Activated T-cell treated with anti-CD3 and anti-CD28 coated beads, Interleukin-2, amount 50 U/mL, for 4 hours (primary cell): ENCODE measurements at places on chromosomes 5 and 9. TPM values are rescaled to one million over a fixed set of nuclear protein-coding genes. Genes with fewer than 3 reads are reported as not detected.

Gene PCDH1
- total RNA-seq: 0.05 TPM

Gene NREP
- total RNA-seq: 16.0 TPM

GRCh38 chr5:658103-658502, 35.0 kb downstream of the TPPP start:
- DNase-seq: no peak

DNA sequence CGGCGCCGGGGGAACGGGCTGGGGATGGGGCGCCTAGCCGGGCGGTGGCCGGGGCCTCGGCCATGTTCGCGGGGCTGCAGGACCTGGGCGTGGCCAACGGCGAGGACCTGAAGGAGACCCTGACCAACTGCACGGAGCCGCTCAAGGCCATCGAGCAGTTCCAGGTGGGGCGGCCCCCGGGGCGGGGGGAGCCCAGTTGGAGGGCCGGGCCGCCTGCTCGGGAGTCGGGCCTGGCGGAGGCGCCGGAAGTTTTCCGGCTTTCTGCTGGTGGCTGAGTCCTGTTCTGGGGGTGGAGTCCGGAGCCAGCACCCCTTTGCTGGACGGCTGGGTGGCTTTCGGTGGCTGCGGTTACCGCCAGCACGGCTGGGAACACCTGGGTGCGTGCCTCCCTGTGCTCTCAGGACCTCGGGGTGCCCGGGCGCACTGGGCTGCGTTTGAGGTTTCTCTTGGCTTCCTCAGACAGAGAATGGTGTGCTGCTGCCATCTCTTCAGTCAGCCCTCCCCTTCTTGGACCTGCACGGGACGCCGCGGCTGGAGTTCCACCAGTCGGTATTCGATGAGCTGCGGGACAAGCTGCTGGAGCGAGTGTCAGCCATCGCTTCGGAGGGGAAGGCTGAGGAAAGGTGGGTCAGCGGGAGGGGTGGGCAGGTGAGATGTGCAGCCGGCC, 454 bp downstream of the NELFB start:
- no peak for DNase-seq

DNA sequence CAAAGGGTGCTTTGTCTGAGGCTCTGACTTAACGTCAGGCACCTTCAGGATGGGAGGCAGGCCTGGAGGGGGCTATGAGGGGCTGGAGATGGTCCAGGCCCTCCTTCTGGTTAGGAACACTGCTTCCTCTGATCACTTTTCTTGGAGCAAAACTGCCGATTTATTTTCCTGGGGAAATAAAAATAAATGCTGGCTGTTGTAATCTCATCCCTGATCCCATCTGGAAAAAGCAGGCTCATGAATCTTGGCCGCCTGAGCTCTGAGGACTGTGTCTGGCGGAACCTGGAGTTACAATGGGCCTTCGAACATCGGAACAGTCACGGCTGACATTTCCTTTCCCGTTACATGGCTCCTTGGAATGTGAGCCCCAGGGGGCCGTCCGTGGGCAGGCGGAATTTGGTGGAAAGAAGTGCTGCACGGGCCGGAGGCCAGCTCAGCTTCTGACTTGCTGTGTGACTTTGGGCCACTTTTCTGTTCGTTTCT, 157.8 kb downstream of the RGS3 start:
- no peak for DNase-seq

Gene PTPRD
- 0.49 TPM for total RNA-seq

Gene CCDC187
- not detected for total RNA-seq

GRCh38 chr9:89640801-89641200, 36.0 kb downstream of the GADD45G start:
- no peak for DNase-seq

- no peak for DNase-seq
Measured at GRCh38 chr5:139335811-139336210, 5.8 kb upstream of the PAIP2 start.

- DNase-seq: no peak
Measured at GRCh38 chr9:131262327-131263032, 13.8 kb downstream of the FAM78A start.

DNA sequence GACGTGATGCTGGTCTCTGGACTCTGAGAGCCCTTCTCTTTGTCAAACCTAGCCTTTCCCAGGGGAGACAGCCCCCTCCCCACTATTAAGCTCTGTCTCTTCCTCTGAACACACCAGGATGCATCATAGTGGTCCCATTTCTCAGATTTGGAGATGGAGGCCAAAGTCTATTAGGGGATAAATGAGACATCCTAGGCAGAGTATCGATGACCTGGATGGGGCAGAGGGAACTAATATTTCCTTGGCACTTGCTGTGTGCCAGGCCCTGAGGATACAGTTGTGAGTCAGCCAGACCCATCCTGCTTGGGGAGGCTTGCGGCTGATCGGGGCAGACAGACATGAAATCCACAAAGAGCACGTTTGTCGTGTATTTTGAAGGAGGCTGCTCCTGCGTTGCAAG, 5.2 kb downstream of the DNM1 start:
- no peak for DNase-seq

Gene PPP3R2
- total RNA-seq: not detected

DNA sequence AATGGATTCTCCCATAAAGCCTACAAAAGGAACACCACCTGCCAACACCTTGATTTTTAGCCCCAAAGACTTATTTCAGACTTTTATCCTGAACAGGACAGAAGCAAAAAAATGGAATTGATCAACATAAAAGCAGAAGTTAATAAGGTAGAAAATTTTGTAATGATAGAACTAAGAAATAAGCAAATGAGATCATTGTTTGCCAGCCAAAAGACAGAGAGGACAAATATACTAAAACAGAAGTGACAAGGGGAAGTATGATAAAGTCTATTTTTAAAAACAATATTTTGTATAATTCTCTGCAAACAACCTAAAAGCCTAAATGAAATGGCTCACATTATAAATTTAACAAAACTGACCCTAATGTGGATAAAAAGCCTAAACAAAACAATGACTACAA, 110.5 kb upstream of the PRSS3 start:
- DNase-seq: no peak

Gene FST
- 3.5 TPM for total RNA-seq

- DNase-seq: no peak
Measured at GRCh38 chr9:122216798-122217418, 11.8 kb downstream of the LHX6 start.
